CD8-positive, alpha-beta T cell (primary cell): ENCODE measurements at places on chromosomes 4 and X. TPM values are rescaled to one million over a fixed set of nuclear protein-coding genes. Genes with fewer than 3 reads are reported as not detected.

Gene TKTL2
- not detected for total RNA-seq

Gene BMPR1B
- total RNA-seq, result not detected

Gene EDNRA
- total RNA-seq, result not detected

Gene ANOS1
- not detected for total RNA-seq

Gene PPP2R3B
- total RNA-seq, result 19.5 TPM

Gene PPP1R2C
- not detected for total RNA-seq

Gene SATL1
- not detected for total RNA-seq
